ENCODE measurements at places on chromosomes 6 and 20.

DNA sequence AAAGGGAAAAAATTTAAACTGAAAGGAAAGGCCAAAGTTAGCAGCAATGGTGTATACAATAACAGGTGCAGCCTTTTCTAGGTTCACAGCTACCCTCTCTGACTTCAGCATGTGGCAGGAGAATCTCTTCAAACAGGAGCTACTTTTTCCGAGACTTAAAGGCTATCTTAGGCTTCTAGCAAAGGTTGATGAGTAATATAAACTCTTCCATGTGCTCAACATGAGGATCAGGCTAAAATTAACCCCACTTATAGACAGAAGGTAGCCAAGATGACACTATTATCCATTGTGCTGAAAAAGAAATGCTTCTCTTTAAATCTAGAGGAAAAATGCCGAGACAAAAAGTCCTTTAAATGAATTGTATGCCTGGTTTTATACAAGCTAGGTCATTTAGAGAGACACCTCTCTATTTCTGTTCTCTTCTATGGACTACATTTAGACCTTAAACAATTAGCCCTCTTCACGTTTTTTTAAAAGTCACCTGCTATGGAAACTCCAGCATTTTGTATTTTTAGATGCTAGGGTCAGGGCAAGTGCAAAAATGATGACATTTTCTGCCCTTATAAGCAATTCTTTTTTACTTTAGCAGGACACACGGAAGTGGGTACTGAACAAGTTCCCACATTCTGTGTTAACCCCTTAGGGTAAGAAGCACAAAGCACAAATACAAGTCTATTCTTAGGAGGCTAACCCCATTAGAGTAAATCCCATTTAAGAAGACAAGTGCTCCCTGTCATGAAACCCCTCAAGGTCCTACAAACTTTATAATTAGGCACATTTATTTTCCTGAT, 216.8 kb upstream of the CITED2 start:
- DNase-seq, result no peak

- no peak for DNase-seq
These were observed 844 bp downstream of the TAGAP start for GRCh38 chr6:159043947-159044346.

DNA sequence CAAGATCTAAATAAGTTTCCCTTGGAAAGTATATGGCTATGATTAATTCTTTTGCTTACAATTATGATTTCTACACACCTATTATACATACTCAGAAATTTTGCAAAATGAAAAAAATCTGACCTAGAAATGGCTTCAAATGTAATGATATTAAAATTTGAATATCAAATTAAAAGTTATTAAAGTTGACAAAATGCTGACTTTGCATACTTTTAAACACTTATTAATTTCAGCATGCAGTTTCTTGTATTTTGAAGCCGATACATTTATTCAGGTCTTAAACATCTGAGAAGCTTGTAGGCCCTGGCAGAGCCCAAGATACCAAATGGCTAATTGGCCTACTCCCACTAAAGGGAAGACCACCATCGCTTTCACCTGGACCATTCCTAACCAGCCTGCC, 59.8 kb downstream of the SMLR1 start:
- no peak for DNase-seq

DNA sequence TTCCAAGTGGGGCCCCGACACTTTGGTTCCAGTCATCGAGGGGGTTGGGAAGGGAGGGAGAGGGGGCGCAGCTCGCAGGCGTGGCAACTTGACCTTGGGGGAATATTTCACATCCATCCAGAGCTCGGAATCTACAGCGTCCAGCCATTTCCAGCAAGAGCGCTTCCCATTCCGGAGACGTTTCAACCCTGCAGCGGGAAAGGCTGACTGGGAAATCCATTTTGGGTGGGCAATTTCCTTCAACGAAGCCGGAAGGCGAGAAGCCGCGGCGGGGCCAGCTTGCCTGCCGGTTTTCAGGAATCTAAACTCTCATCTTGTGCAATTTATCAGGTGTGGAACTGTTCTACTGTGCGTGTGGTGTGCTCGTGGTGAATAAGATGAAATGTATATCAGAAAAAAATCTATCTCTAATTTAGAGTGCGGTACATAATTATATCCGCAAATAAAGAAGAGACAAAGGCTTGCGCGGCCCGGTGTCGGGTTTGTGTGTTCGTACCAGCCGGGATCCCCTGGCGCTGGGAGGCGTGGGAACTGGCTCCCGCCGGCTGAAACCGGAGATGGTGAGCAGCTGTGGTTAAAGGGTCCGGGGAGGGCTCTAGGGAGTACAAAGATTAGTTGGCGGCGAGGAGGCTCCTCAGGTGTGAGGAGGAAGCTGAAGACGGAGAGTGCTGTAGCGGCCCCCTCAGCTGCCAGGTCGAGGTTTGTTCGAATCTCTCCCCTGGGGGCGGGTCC, 4.8 kb downstream of the SLC32A1 start:
- no peak for DNase-seq

DNA sequence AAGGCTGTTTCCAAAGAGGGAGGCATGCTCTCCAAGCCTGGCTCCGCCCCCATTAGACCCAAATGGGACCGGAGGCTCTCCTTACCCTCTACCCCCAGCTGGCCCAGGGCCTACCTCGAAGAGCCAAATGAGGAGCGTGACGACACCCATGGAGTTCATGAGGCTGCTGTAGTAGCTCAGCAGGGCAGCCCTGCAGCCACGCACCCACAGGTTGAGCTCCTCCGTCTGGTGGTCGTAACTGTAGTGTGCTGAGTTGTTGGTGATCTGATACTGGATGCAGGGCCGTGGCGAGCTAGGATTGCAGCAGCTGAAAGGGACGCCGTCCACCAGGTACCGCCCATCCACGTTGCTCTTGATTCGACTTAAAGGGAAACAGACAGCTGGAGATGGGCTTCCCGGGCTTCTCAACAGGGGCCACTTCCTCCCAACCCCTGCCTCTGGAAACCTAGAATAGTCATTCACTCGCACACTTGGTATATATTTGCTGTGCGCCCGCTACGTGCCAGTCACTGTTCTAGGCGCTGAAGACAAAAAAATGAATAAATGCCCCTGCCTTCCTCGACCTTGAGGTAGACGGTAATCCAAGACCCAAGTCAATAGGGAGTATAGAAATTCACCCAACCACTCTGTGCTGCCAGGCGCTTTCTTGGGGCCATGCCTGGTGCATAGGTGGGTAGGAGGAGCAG, 18.0 kb downstream of the PRPH2 start:
- DNase-seq, result no peak

- DNase-seq, result no peak
These were observed 132.6 kb upstream of the ASCC3 start for GRCh38 chr6:101013612-101014195.

GRCh38 chr20:47481330-47482216, 20.1 kb upstream of the NCOA3 start:
- DNase-seq, result no peak

- DNase-seq, result no peak
These were observed 330.6 kb upstream of the EPHA7 start for GRCh38 chr6:93749930-93750329.

- DNase-seq, result no peak
These were observed 68.1 kb downstream of the LRRC1 start for GRCh38 chr6:53862662-53863462.

GRCh38 chr6:86609549-86610388, 327.6 kb upstream of the HTR1E start:
- no peak for DNase-seq

DNA sequence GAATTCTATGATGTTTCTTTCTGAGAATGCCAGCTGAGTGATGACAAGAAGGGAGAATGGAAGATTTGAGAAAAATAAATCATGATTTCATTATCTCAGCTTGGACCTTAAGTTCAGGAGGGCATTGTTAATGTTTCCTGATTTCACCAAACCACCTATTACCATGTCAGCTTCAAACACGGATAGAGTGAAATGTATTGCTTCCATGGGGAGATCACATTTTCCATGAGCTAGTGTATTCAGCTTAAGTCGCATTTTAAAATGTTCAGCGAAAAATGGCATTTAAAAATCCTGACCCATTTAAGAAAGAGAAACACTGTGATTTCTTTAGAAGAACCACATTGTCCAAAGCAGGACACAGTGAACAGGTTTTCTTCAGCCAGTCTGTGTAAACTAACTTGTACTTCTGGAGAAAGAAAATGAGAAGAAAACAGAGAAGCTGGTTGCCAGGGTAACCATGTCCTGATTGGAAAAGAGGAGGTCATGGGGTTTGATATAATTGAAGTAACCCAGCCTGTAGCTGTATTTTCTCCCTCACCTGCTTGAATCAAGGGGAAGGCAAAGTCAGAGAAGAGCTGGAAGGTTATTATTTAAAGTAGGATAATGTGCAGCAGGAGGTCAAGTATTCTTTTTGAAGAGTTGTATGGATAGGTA, 684.1 kb upstream of the NRSN1 start:
- no peak for DNase-seq

- DNase-seq, result peak; percentile 56
These were observed 84.4 kb downstream of the INSM1 start for GRCh38 chr20:20452254-20452676.

GRCh38 chr20:63930971-63931553, 25.2 kb downstream of the UCKL1 start:
- DNase-seq, result no peak

- no peak for DNase-seq
These were observed 64.8 kb downstream of the HCRTR2 start for GRCh38 chr6:55239099-55239498.

- no peak for DNase-seq
These were observed 54.3 kb upstream of the PTPN1 start for GRCh38 chr20:50455656-50456451.

DNA sequence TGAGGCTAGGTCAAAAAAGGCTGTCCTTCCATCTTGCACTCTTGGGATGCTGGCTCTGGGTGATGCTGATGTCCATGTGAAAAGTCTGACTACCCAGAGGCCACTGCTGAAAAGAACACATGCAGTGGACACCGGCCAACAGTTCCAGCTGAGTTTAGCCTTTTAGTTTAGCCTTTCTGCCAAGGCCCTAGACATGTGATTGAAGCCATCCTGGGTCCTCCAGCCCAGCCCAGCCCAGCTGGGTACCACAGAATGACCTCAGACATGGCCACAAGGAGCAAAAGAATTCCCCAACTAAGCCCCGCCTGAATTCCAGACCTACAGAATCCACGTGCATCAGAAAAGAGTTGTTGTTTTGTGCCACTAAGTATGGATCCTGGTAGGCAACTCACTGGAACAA, 17.4 kb downstream of the PIGT start:
- no peak for DNase-seq

DNA sequence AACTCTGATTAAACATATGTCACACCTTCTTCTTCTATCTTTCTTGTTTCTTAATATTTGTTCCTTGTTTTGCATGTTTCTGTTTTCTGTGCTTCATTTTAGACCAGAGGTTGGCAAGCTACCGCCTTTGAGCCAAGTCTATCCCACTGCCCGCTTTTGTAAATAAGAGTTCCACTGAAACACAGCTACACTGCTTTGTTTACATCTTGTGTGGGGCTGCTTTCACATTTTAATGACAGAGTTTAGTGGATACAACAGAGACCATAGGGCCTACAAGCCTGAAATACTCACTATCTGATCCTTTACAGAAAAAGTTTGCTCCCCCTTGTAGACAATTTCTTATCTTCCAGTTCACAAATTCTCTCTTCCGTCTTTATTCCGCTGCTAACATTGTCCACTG, 109.4 kb upstream of the SPACA1 start:
- no peak for DNase-seq

DNA sequence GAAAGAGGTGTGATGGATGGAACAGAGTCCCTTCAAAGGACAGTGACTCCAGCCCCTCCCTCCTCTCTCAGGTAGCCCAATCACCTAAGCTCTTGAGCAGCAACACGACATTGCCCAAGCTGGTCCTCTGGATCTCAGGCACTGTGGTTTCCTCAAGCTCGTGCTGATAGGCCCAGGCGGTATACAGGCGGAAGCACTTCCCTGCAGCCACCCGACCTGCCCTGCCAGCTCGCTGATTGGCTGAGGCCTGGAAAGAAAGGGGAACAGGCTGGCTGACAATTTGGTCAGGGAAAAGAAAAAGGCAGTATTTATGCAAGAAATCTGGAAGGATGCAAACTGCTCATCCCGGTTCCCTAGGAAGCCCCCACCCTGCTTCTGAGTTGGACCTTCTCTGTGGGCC, 9.6 kb downstream of the C6orf136 start:
- peak; percentile 34 for DNase-seq

DNA sequence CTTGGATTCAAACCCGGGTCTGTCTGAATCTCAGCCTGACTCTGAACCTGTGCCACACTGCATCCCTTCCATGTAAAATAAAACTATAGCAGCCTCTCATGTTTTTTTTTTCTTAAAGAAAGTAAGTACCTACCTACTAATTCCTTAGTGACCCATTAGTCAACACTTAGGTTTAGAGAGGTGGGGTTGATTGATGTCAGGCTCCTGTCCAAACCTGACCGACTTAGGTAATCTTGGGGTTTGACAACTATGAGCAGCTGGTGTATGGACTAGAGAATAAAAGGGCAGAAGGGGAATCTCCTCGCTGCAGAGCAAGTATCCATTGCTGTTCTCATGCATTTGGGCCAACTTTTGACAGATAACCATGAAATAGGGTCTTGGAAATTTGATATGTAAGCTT, 6.5 kb downstream of the NKAIN2 start:
- DNase-seq, result no peak

DNA sequence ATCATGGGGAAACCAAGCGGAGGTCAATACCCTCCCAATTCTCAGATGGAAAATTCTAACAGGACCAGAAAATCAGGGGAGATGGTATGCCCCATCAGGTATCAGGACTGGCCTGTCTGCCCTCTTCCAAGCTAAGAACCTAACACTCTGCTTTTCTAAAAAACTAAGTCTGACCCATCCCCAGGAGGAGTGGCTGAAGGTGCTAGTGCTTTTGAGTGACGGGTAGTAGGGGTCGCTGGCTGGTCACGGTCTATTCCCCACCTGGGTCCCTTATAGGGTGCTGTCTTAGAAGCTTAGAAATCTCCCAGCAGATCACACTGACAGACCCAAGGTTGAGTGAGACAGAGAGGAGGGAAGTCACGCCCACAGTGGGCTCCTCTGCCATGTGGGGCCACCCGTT, 9.6 kb downstream of the ABHD16A start:
- DNase-seq, result no peak

DNA sequence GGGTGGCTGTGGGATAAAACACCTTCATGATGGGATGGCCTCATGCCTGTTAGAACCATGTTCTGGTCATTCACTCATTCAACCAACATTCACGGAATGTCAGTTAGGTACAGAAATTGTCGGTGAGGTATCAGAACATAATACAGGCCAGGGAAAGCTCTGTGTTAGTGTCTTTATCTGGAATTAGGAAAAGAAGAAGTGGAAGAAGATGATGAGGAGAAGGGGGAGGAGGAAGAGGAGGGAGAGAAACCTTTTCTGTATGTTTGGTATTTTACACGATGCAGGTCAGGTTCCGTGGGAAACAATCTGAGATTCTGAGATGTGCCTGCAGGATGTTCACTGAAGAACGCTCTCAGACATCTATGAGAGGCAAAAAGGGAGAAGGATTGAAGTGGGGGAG, 5.6 kb downstream of the ADTRP start:
- no peak for DNase-seq

Data from CD4-positive, alpha-beta T cell (primary cell).